Heart left ventricle (tissue), 16 donors: ENCODE measurements at places on chromosomes 4 and X. TPM values are rescaled to one million over a fixed set of nuclear protein-coding genes. Genes with fewer than 3 reads are reported as not detected.
A peak's percentile ranks its signal among the peaks of the same experiment; 100 is the strongest.

HSFX2 gene
- total RNA-seq = 0.24 TPM

- no peak for DNase-seq
Measured at GRCh38 chrX:40628506-40628905, 5.3 kb downstream of the MPC1L start.

DNA sequence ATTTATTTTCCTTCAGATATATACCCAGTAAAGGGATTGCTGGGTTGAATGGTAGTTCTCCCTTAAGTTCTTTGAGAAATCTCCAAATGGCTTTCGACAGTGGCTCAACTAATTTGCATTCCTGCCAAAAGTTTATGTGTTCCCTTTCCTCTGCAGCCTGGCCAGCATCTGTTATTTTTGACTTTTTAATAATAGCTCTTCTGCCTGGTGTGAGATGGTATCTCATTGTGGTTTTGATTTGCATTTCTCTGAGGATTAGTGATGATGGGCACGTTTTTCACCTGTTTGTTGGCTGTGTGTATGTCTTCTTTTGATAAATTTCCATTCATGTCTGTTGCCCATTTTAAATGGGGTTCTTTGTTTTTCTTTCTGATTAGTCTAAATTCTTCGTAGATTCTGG is 375.2 kb downstream of the UBE2NL start:
- no peak for DNase-seq

DNA sequence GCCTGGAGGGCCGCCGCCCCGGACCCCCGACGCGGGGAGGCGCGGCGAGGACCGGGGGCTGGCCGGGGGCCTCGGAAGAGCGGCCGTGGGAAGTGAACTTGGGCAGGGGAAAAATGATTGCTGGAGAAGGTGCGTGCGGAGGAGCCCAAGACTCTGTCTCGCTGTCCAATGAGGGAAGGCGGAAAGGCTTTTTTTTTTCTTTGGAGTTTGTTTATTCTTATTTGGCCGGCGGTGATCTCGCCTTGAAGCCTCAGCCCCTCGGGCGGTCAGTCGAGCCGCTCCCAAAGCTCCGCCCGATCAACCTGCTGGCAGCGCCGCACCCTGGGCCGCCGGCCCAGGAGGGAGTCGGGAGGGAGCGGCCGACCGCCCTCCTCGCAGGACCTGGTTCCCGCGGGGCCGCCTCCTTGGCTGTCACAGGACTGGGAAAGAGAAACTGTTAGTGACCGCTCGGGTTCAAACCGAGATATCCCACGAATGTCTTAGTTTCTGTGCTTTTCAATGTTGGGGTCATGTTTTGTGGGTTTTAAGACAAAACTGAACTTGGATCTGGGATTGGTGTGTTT is 2.5 kb downstream of the CPEB2 start:
- DNase-seq = peak; percentile 89

DNA sequence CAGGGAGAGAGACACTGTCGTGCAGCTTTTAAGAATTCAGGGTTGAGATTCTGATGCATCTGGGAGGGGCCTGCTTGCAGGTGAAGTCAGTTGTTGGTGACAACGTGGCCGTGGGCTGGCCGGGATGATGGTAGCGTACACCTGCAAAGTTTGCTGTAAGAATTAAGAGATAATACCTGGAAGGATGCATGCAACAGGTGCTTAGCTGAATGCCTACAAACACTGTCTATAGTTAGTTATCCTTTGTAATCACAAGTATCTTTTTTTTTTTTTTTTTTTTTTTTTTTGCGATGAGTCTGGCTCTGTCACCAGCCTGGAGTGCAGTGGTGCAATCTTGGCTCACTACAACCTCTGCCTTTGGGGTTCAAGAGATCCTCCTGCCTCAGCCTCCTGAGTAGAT is 259.6 kb downstream of the ASMT start:
- DNase-seq = no peak
